Bladder microvascular endothelial cell (primary cell): ENCODE measurements at places on chromosomes 4 and X. TPM values are rescaled to one million over a fixed set of nuclear protein-coding genes. Genes with fewer than 3 reads are reported as not detected.

VEGFC gene
- 4.5 and 8.3 TPM in 2 replicates for total RNA-seq

ARL13A gene
- not detected in 2 replicates for total RNA-seq

USP17L10 gene
- not detected in 2 replicates for total RNA-seq

FIP1L1 gene
- 41.9 and 78.2 TPM in 2 replicates for total RNA-seq

NXF2 gene
- not detected in 2 replicates for total RNA-seq

EOLA2 gene
- total RNA-seq = 12.1 and 13.0 TPM in 2 replicates

NUDT11 gene
- 1.1 and 1.2 TPM in 2 replicates for total RNA-seq

PAGE4 gene
- total RNA-seq = not detected in 2 replicates

CXCR3 gene
- total RNA-seq = not detected in 2 replicates

GABRG1 gene
- total RNA-seq = not detected in 2 replicates

AR gene
- 0.49 and 0.63 TPM in 2 replicates for total RNA-seq

ZXDB gene
- 5.5 and 13.3 TPM in 2 replicates for total RNA-seq

PHKA2 gene
- total RNA-seq = 13.4 and 14.0 TPM in 2 replicates

ENPP6 gene
- not detected in 2 replicates for total RNA-seq

SGMS2 gene
- total RNA-seq = 22.2 and 80.5 TPM in 2 replicates

TMSB15C gene
- 2.8 and 8.8 TPM in 2 replicates for total RNA-seq

IL9R gene
- total RNA-seq = 0.06 TPM in 1 of 2 replicates, not detected in the other

FHDC1 gene
- total RNA-seq = under 0.01 and 0.25 TPM in 2 replicates

MAMLD1 gene
- total RNA-seq = 0.32 and 1.5 TPM in 2 replicates

MAP3K15 gene
- under 0.01 and 0.06 TPM in 2 replicates for total RNA-seq

S100P gene
- total RNA-seq = 0.06 and 0.16 TPM in 2 replicates

CBR4 gene
- total RNA-seq = 12.6 and 14.5 TPM in 2 replicates

CPZ gene
- under 0.01 TPM in 1 of 2 replicates, not detected in the other for total RNA-seq

DUX4 gene
- not detected in 2 replicates for total RNA-seq

PGM2 gene
- total RNA-seq = 36.3 and 47.6 TPM in 2 replicates

P2RY4 gene
- total RNA-seq = 0.06 TPM in 1 of 2 replicates, not detected in the other

FAT4 gene
- total RNA-seq = 31.2 and 107 TPM in 2 replicates

MAGEA6 gene
- total RNA-seq = not detected in 2 replicates

GLOD5 gene
- not detected in 2 replicates for total RNA-seq

CFAP99 gene
- 0.16 TPM in 1 of 2 replicates, not detected in the other for total RNA-seq

RASL11B gene
- total RNA-seq = not detected in 2 replicates

GAGE12F gene
- total RNA-seq = not detected in 2 replicates

KCNE5 gene
- under 0.01 and 0.06 TPM in 2 replicates for total RNA-seq

ZCCHC13 gene
- total RNA-seq = not detected in 2 replicates

PFKFB1 gene
- total RNA-seq = 0.06 TPM in 1 of 2 replicates, not detected in the other

MAGEE2 gene
- total RNA-seq = not detected in 2 replicates

HSFX4 gene
- not detected in 2 replicates for total RNA-seq

CDKN2AIP gene
- 12.1 and 13.8 TPM in 2 replicates for total RNA-seq

FGA gene
- total RNA-seq = not detected in 2 replicates

PALLD gene
- total RNA-seq = 8.7 and 43.9 TPM in 2 replicates

SPANXN3 gene
- not detected in 2 replicates for total RNA-seq

GALNTL6 gene
- not detected in 2 replicates for total RNA-seq

MAGED2 gene
- 158 and 234 TPM in 2 replicates for total RNA-seq

RHOH gene
- total RNA-seq = not detected in 2 replicates

TMSB15A gene
- 0.82 and 1.8 TPM in 2 replicates for total RNA-seq

GLRB gene
- total RNA-seq = 0.16 and 42.8 TPM in 2 replicates

FAM47E gene
- total RNA-seq = 0.38 TPM in 1 of 2 replicates, not detected in the other

POU4F2 gene
- not detected in 2 replicates for total RNA-seq

JCHAIN gene
- not detected in 2 replicates for total RNA-seq

SLC26A1 gene
- 0.13 and 0.16 TPM in 2 replicates for total RNA-seq

AFM gene
- not detected in 2 replicates for total RNA-seq

FOXO4 gene
- total RNA-seq = 6.8 and 7.2 TPM in 2 replicates

GAGE12H gene
- total RNA-seq = not detected in 2 replicates

DUSP21 gene
- total RNA-seq = not detected in 2 replicates
